ENCODE measurements at places on chromosomes 7 and 10.

GRCh38 chr10:26221541-26221940, 5.0 kb downstream of the GAD2 start:
- no peak for DNase-seq

- DNase-seq, result no peak
These were observed 87.8 kb upstream of the PPP2R2D start for GRCh38 chr10:131812736-131813604.

DNA sequence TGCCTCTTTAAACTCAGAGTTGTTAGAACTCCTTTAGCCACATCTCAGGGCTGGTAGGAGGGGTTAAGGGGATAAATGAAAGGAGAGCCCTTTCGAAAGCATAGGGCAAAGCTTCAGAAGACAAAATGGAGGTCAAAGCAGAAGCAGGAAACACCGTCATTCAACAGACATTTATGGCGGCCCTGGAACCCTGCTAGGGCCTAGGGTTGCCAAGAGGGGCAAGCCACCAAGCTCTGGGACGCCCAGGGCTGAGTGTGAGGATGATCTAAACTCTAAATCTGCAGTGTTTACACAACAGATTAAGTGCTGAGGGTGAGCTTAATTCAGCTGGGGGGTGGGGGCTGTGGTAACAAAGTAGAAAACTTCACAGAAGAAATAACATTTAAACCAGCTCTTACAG, 79.0 kb upstream of the NFE2L3 start:
- no peak for DNase-seq

DNA sequence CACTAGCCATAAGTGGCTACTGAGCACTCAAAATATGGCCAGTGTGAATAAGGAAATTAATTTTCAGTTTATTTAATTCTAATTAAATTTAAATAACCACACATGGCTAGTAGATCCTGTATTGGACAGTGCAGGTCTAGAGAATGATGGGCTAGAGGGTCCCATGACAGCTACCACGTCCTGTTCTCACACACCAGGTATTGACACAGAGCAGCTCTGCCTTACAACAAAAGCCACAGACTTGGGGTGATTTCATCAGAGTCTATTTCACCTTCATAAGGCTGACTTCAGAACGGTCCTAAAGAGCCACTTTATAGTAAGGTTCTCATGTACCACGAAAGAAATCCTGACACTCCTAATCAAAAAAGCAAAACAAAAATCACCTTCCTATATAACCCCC, 111.3 kb downstream of the UBE2H start:
- DNase-seq, result no peak
